Activated CD4-positive, alpha-beta T cell treated with anti-CD3 and anti-CD28 coated beads, Interleukin-2, amount 50 U/mL, for 24 hours (primary cell): ENCODE measurements at places on chromosomes 4 and X.

DNA sequence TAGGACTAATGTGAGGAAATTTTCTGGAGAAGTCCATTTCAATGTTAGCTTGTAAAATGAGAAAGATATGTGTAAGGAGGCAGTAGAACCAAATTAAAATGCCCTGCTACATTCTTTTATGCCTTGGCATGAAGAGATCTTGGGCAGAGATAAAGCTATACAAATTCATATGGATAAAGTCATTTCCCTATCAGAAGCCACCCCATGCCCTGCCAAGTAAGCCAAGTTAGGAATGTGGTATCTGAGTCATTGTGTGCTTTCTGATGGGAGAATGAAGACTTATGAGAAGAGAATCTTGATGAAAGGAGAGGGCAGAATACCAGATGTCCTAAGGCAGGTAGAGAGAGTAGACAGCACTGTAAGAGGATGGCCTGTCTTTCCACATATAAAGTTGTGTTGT, 83.7 kb downstream of the TEX13A start:
- DNase-seq = no peak

- DNase-seq = no peak
Measured at GRCh38 chr4:88597970-88598660, 5.8 kb downstream of the HERC3 start.

DNA sequence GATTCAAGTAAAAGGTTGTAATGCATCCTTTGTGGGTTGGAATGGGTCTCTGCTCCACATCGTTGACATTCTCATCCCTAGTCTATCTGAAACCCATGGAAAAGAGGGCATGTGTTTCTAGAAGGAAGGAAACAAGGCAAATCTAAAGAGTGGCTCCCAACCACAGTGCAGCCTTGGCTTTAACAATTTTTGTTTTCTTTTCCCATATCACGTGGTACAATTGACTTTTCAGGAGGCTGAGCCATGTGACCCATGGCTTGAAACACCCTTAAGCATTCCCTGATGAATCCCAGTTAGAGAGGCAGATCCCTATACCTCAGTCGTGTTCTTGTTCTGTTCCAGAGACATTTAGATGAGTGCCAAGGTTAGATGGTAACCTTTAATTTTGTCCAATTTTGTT, 12.8 kb downstream of the DCUN1D4 start:
- no peak for DNase-seq

GRCh38 chr4:88809101-88809500, 111.5 kb upstream of the NAP1L5 start:
- DNase-seq = no peak

DNA sequence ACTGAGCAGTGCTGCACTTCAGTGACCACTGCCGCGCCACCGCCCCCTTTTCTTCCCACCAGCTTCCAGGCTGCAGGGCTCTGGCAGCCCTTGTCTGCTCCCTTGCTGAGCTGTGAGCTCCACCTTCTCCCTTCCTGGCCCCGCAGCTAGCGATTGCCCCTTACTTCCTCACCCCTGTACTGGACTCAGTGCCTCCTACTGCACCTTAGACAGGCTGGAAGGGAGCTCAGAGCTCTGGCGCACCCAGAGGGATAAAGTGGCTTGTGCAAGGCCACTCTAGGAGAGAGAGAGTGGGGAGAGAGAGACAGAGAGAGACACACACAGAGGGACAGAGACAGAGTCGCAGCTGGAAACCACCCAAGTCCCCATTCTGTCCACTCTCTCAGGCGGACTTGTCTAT, 6.0 kb downstream of the RASL11B start:
- no peak for DNase-seq

DNA sequence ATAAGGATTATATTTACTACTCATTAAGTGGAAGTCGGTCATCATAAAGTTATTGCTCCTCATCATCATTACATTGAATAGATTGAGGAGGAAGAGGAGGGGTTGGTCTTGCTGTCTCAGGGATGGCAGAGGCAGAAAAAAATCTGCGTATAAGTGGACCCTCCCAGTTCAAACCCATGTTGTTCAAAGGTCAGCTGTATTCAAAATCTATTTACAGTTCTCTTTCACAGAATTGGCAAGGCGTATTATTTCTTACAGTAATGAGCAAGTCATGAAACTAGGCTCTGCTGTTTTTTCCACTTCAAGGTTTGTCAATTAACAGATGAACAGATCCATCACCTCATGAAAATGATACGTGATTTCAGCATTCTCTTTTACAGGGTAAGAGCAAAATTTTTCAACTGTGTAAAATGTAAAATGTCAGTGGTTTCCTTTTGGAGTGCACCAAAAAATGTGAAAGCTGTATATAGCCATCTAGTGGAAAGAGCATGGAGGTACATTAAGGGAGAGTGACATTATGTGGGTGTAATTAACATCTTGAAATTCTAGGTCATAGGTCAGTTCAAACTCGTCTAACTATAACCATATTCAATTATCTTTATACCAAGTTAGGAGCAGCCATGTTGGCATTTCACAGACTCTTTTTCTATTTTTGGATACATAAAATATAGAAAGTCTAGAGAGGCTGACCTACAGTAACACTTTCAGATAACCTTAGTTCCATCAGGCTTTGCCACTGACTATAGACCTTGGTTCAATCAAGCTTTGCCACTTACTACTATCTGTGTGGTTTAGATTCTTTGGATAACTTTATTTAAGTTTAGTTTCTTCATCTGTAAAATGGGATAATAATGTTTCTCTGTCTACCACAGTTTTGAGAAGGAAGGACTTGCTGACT, 30.1 kb downstream of the NEIL3 start:
- DNase-seq = no peak

- no peak for DNase-seq
Measured at GRCh38 chrX:13309631-13310030, 10.2 kb downstream of the ATXN3L start.

- no peak for DNase-seq
Measured at GRCh38 chr4:39636531-39637184, 2.0 kb downstream of the SMIM14 start.

- no peak for DNase-seq
Measured at GRCh38 chr4:107037199-107037584, 1.1 kb upstream of the DKK2 start.

GRCh38 chr4:53863736-53864365, 200.6 kb downstream of the CHIC2 start:
- DNase-seq = no peak

DNA sequence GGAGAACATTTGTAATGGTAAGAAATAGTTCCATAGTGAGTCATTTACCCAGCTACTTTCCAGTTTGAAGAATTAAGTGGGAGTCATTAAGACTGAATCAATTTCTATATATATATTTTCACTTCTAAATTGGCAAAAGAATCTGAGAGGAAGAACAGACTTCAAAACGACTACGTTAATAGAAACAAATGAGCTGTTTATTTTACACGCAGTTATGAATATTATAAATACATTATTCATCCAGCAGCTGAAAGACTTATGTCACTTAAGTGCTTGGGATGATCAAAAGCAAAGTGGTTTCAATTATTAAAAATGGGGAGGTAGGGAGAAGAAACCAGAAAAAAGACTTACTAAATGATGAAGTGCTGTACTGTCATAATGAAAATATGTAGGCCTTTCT, 260.5 kb upstream of the DDX53 start:
- no peak for DNase-seq

- DNase-seq = no peak
Measured at GRCh38 chr4:10074767-10075105, 41.9 kb downstream of the WDR1 start.

DNA sequence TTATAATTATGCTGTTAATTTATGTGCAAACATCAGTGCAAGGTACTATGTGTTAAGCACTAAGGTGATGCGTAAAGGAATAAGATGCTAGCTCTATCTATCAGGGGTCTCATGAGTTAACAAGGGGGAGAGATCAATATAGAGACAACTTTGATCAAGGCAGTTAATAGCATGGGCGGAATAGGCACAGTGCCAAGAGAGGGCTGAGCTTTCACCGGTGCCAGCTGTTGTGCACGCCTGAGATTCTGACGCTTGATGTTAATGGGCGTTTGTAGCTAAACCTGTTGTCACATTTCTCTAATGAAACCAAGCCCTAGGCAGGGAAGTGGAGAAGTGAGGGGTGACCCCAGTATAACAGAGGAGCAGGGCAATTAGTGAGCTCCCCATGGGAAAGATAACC, 86.0 kb upstream of the NMU start:
- no peak for DNase-seq

DNA sequence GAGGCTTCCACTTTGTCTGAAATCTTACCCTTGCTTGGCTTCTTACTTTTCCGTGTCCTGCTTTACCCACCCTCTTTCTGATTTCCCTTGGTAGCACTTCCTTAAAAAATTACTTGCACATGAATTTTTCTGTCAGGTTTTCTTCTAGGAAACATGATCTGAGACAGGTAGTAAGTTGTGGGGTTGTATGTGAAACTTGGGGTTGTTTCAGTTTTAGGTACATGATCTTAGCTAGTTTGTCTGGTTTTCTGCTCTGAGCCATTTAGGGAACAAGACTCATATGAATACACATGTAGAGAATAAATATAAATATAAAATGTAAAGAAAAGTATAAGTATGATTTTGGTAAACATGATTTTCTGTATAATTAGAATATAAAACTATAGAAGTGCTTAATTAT, 17.4 kb upstream of the ARMCX2 start:
- DNase-seq = no peak

- no peak for DNase-seq
Measured at GRCh38 chrX:139890991-139891700, 41.7 kb downstream of the ATP11C start.

GRCh38 chrX:51496501-51497291, at the start of gene NUDT11:
Gene NUDT11, minus strand, starts transcription at chrX:51496592. Its CDS starts 148 bp downstream, at chrX:51496444.
- peak; percentile 6 for DNase-seq

DNA sequence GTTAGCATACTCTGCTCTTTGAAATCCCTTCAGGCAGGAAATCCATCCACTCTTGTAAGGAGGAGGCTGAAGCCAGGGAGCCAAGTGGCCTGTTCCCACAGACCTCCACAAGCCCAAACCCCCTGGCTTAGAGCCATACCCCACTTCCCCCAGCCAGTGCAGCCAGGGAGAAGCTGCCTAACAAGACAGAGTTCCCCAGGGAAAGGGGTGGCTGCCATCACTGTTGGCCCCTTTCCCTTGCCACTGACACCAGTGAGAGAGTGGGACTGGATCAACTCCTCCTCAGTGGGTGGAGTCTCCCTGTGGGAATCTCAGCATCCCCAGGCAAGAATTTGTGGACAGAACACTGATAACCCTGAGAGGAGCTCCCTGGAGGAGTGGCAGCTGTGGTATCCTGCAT, 389.4 kb downstream of the PABPC4L start:
- no peak for DNase-seq

DNA sequence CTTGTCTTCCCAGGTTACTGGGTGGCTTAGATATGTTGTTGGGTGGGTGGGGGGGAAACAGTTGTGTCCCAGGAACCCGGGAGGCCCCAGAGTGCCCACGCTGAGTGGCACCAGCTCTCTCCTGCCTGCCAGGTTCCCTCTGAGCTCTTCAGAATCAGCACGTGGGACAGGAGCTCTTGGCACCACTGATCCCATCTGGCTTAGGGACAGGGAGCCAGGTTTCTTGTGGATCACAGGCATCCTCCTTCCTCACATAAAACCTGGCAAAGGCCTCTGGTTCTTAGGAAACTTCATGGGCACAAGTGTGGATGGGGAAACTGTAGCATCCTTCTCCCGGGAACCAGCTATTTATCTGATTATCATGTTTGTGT, 3.4 kb downstream of the GPR78 start:
- no peak for DNase-seq

- DNase-seq = no peak
Measured at GRCh38 chr4:182429896-182430295, 186.7 kb downstream of the TENM3 start.

DNA sequence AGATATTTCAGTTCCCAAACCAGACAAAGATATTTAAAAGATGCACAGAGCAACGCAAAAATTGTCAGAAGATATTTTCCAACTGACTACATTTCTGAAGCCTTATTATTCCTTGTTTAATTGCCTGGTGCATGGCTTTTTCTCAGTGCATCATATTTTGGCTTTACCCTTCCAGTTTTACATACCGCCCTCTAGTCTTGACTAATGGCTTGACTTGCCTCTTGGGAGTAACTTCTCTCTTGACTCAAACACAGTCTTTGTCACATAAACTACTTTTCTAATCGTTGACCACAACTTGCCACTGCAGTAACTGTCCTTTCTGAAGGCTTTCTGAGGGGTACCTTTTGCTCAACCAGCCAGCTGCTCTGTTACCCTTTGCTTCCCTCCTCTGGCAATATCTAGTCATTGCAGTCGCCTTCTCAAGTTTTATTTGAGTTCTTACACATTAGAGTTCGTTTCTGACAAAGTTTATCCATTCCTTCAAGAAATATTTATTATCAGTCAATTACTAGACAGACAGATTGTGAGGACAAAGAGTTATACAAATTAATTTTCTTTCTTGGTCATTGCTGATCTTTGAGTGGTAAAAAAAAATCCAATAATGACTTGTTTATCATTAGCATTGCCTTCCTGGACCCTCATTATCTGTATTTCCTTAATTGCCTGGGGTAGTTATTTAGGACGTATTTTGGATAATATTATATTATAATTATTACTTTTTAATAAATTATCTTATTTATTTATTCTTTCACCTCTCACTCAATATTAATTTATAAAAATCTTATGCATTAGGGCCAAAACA, 506.9 kb upstream of the PCDH10 start:
- no peak for DNase-seq

DNA sequence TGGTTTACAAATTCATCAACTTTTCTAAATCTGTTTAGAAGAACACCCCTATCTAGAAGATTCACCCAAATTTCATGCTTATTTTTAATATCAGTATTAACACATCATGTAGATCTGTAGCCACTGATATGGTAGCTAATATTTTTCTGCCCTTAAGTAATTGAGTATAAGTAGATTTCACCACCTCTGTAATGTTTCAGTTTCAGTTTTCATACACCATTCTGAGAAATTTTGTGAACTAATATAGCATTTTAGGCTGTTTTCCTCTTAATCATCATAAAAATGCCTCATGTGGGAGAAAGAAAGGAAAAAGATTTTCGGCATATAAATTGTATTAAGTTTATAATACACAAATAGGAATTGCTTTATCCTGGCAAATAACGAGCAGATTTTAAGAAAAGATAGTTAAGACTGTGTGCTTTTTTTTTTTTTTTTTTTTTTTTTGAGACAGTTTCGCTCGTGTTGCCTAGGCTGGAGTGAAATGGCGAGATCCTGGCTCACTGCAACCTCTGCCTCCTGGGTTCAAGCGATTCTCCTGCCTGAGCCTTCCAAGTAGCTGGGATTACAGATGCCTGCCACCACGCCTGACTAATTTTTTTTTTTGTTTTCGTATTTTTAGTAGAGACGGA, 21.4 kb upstream of the RBPJ start:
- DNase-seq = no peak

- DNase-seq = no peak
Measured at GRCh38 chrX:32276153-32276552, 935.2 kb downstream of the DMD start.
